GM04503 (cell line): ENCODE measurements at places on chromosomes 13 and 19.

GRCh38 chr19:1901940-1902404 lies 3.2 kb upstream of the ADAT3 start:
- DNase-seq, result no peak

DNA sequence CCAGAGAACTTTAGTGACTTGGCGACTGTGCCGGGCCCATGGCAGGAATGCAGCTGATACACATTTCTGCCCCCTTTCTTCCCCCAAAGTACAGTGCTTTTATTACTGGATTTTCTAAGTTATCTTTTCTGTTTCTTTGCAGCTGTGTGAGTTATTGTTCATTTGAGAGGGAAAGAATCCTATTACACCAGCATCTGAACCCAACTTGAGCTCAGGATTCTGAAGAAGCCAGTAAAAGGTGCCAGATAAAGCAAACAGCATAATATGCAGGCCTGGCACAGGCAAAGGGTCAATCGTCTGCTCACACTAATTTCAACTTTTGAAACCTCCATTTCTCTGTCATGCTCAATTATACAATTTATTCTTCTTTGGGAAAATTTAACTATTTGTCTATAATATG lies 93.9 kb downstream of the DOCK9 start:
- DNase-seq, result no peak

GRCh38 chr19:5498830-5499550 lies 43.8 kb downstream of the ZNRF4 start:
- no peak for DNase-seq

- DNase-seq, result no peak
These were observed 873.8 kb downstream of the SLITRK6 start for GRCh38 chr13:84925443-84925842.

DNA sequence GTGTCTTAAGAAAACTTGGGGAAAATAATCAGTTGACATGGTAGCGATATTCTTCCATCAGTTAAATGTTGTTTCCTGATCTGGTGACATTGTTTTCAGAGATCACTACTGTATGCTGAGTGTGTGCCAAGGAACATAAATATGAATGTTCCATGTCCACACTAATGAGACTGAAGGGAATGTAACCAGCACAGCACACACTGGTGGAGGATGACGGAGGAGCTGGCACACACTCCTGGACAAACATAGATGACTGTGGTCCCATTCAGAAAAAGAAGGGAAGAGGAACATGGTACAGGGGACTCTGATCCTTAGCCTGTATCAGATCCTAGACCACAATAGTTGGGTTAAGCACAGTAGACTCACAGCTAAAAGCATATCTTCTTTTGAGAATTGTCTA lies 574.8 kb downstream of the MYO16 start:
- DNase-seq, result no peak

- no peak for DNase-seq
These were observed 34.3 kb upstream of the PCDH8 start for GRCh38 chr13:52882785-52883184.

DNA sequence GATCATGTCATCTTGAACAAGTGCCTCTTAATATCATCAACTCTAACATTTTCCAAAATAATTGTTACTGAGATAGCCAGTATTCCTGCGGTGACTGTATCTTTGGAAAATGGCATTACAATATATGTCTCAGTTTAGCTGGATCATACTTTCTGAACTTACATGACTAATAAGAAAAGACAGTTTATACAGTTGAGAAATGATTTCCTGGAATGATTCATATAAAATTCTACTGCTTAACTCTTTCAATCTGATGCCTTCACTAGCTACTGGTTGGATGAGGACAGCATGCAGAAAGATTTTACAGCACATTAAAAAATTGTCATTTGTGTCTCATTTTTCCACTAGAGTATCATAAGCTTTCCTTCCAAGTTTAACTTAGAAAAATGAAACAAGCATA lies 302.1 kb downstream of the PCDH17 start:
- DNase-seq, result no peak
